ENCODE measurements at places on chromosomes 7 and 10.

GRCh38 chr7:70660154-70660818 is 471.7 kb upstream of the GALNT17 start:
- no peak for DNase-seq

- no peak for DNase-seq
Observed at GRCh38 chr10:25852364-25852941, 81.6 kb upstream of the MYO3A start.

DNA sequence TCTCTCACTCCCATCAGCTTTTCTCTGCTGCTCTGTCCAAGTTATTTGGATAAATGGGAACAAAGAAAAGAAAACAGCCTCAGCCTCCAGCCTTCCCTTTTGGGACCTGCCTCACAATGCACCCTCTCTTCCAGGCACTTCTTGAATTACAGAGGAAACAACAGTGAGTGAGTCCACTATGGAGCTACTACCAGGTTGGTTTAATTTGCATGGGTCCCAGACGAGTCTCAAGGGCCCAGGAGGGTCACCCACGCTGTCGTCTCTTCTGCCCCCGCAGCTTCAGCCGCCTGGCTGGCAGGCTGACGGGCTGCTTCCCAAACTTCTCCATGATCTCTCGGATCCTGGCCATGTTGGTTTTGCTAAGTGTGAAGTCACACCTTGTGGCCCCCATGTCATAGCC is 80.4 kb downstream of the GPR26 start:
- no peak for DNase-seq

DNA sequence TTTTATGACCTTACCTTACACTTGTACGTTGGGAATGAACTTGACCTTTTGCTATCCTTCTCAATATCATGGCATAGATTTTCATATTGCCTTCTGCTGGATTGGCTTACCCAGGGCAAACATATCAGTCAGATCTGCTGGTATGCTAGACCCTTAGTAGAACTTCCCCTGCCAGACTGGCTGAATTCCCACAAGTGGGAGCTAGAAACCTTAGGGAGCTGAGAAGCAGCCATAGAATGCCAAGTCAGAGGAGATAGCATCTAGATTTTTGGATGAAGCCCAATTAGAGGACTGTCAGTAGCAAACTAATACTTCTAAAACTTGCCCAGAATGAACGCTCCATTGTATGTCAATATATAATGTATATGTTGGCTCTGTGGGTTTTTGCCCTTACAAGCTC is 385.0 kb downstream of the NXPH1 start:
- DNase-seq = no peak

DNA sequence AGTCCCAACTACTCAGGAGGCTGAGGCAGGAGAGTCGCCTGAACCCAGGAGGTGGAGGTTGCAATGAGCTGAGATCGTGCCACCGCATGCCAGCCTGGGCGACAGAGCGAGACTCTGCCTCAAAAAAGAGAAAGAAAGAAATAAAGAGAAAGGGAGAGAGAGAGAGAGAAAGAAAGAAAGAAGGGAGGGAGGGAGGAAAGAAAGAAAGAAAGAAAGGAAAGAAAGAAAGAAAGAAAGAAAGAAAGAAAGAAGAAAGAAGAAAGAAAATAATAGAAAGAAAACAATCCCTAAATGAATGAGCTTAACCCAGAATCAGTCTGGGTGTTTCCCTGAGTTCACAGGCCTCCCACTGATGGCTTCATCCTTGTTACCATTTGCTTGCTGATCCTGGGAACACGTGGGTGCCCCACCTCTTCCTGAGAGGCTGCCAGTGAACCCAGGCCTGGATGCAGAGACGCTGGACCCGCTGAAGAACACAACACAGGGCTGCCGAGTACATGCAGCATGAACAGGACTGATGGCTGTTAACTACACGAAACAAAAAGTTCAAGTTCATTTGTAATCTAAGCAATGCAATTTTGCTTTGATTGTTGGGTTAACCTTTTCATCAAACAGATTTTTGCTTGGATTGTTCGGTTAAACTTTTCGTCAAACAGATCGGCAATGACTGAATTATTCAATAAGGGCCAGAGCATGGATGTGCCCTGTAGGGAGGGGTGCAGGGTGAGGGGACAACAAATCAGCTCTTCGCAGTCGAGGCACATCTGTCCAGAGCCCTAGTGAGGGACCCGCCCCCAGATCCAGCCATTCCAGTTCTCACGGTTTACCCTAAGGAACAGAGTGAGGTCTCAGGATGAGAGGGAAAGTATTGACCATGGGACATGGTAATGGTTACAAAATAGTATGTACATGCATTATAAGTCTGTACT is 11.5 kb downstream of the NPFFR1 start:
- no peak for DNase-seq

DNA sequence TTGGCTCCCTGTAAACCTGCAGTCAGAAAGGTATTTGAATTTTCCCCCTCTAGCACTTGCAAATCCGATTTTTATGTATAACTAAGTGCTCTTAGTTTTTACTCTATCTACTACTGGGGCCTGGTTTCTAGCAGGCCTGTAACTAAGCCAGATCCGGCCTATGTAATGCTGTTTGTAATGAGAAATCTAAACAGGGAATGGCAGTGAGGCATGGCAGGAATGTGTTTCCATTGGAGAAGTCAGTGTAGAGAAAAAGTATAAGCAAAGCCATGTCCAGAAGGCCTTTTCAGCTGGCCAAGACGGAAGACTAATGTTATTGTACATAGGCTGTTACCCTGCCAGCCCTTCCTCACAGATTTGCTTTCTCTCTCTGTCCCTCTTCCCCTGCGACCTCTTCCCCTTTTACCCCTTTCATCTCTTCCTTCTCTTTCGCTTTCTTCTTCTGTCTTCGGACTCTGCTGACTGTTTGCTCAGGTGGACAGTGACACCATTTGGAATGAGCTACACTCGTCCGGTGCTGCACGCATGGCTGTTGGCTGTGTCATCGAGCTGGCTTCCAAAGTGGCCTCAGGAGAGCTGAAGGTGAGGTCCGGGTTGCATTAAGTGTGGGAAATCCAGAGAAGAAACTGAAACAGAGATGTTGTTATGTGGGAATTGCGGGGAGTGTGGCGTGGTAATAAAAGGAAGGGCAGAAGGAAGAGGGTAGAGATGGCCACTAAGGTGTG is 297.5 kb downstream of the HDAC9 start:
- DNase-seq = no peak

GRCh38 chr10:28496481-28496961 is 36.4 kb upstream of the WAC start:
- no peak for DNase-seq

DNA sequence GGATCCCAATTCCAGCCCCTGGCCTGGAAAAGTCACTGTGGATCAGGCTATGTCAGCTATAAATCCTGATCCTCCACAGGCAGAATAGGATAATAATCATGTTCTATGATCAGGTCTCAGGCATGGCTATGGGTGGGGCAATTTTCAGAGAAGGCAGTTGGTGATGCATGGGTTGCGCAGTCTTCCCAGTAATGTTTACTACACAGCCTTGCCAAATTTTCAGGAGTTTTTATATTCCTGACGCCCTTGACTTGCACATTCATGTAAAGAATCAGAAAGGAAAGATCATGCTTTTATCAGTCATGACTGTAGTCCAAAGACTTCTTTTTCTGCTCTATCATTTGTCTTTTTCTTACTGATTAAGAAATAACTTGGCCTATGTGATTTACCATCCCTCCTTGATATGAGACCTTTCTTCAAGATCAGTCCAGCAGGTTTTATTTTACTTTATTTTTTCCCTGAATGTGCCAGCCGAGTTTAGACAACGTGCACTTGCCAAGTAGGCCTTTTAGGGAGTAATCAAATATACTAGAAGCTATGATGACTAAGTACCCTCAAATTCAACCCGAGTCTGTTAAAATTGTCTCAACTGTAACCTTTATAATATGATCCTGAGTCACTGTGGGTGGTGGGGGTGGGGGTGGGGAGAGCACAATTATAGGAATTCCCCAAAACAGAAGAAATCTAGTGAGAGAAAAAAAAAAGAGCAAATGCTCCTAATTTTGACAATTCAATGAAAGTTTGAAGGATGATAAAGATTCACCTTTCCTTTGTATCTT is 31.9 kb downstream of the ARL4A start:
- DNase-seq = no peak

- no peak for DNase-seq
Observed at GRCh38 chr7:17939211-17939605, 1.1 kb downstream of the SNX13 start.

DNA sequence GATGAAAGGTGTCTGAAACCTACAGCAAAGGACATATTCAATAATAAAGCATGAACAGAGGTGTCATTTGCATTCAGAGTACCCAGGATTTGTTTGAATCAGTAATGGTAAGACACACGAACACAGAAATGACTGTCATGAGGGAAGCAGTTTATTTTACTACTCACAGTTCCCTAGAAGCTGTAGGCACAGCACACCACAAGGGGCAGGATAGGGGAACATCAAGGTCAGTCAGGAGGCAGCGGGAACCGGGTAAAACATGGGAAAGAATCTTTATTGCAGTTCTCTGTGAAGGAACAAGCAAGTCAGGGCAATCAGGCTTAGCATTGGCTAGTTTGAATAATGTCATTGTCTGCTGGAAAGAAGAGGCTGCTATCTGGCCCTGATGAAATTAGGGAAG is 70.2 kb upstream of the PDSS1 start:
- DNase-seq = no peak

DNA sequence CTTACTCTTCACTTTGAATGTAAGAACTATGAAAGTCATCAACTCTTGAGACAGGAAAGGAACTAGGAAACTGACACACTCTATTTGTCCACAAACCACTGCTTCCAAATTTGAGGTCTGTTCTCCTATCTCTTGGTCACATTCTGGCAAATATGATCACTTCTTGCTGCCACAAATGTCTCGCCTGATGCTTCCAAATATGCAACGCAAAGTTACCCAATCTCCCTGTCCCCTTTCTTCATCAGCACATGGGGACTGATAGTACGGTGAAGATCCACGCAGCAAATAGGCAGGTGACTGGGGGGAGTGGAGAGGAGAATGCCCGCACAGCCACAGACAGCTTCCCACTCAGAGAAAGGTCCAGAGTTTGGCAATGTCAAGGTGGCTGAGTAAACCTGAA is 92.6 kb upstream of the TCF7L2 start:
- DNase-seq = no peak

- no peak for DNase-seq
Observed at GRCh38 chr7:135919071-135919841, 57.9 kb downstream of the MTPN start.

- no peak for DNase-seq
Observed at GRCh38 chr7:71131256-71132126, 453 bp upstream of the GALNT17 start.

GRCh38 chr7:124603066-124603465 is 162.5 kb downstream of the GPR37 start:
- no peak for DNase-seq

DNA sequence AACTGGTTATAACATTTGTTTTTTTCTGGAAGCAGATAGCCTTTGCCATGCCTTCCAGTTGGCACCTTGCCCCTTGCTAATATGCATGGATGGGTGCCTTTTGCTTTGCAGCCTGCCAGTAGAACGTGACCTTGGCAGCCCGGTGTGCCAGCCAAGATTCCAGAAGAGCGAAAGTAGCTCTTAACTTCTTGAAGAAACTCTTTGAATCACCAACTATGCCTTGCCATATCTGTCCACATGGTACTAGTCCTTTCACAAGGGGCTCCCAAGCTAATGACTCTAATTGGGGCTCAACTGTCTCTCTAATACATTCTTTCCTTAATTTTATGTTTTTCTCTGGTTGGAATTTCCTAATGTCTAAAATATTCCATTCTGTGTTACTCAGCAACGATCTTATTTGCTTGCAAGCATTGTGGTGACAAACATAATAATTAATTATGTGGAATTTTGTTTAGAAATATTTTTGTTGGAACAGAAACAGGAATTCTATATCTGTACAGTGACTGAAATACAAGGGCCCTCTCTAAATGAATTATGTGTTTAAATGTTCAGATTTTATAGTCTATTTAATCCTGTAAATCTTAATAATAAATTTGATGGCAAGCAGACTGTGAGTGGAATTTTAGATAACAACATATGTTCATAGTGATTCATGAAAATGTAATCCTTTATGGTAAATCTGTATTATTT is 45.8 kb downstream of the HDAC9 start:
- DNase-seq = no peak

- no peak for DNase-seq
Observed at GRCh38 chr7:127770885-127771284, 118.9 kb downstream of the SND1 start.

- peak; percentile 65 for DNase-seq
Observed at GRCh38 chr10:102120142-102120990, at the start of gene LDB1. LDB1 (minus strand) TSS chr10:102120368; CDS start chr10:102120110, 258 bp downstream.

DNA sequence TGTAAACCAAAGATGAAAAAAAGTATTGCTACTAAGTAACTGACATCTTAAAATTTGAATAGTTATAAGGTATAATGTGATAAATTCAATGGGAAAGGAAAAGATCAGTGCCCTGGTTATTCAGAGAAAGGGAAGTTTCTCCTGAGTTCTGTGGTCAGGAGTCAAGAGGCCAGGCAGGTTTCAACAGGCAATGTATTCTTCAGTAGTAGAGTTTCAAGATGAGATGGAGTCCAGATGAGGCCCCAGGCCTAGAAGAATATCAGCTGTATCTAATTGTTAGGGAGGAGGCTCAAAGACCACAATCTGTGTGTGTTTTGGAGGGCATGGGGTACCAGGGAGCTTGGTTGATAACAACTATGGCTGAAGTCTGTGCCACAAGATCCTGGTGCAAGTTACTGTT is 101.4 kb upstream of the DLX6 start:
- DNase-seq = no peak

DNA sequence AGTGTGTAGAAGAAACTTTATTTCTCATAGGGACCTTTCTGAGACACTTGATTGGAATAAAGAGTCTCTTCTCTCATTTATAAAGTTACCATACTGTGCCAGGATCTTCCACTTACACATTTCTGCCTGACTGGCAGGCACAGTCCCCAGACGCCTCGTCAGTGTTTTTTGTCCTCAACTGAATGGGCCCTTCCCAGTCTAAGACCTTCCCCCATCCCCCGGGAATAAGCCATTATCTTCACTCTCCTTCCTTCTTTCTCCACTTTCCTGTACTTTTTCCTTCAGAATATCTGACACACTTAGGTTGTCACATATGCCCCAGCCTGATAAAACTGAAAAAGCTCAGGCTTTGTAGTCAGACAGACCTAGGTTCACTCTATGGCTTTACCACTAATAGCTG is 35.3 kb upstream of the KCNIP2 start:
- DNase-seq = no peak

DNA sequence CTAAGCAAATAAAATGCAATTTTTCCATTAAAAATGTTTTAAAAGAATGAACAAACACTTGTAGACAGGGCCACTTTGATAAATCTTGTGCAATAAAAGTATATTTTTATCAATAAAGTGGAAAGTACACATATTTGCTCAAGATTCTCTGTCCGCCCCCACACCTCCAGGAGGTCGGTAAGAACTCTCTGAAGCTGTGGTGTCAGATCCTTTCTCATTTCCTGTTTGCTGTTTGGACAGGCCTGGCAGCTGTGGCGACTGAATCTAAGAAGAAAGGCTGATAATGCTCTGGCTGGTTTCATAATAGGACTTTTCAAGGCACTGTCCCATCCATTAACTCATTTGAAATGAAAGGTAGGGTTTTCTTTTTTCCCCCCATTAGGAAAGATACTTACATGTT is 15.3 kb upstream of the ASB4 start:
- DNase-seq = no peak
